ENCODE measurements at places on chromosomes 5 and 9. TPM values are rescaled to one million over a fixed set of nuclear protein-coding genes. Genes with fewer than 3 reads are reported as not detected.

Gene CRB2
- total RNA-seq: not detected

Gene ACSL6
- 0.26 TPM for total RNA-seq

Gene SNX18
- total RNA-seq: 109 TPM

Gene PCDHGB4
- total RNA-seq: 18.3 TPM

Gene OTULINL
- 0.17 TPM for total RNA-seq

Gene PPIC
- total RNA-seq: 70.1 TPM

Data from fibroblast of lung (primary cell).